Jurkat, Clone E6-1 (cell line): ENCODE measurements at places on chromosomes 3 and 15.

GRCh38 chr15:51377038-51377786 is 35.8 kb downstream of the GLDN start:
- no peak for DNase-seq

GRCh38 chr3:20023623-20024405 is 11.8 kb upstream of the PP2D1 start:
- DNase-seq, result no peak

DNA sequence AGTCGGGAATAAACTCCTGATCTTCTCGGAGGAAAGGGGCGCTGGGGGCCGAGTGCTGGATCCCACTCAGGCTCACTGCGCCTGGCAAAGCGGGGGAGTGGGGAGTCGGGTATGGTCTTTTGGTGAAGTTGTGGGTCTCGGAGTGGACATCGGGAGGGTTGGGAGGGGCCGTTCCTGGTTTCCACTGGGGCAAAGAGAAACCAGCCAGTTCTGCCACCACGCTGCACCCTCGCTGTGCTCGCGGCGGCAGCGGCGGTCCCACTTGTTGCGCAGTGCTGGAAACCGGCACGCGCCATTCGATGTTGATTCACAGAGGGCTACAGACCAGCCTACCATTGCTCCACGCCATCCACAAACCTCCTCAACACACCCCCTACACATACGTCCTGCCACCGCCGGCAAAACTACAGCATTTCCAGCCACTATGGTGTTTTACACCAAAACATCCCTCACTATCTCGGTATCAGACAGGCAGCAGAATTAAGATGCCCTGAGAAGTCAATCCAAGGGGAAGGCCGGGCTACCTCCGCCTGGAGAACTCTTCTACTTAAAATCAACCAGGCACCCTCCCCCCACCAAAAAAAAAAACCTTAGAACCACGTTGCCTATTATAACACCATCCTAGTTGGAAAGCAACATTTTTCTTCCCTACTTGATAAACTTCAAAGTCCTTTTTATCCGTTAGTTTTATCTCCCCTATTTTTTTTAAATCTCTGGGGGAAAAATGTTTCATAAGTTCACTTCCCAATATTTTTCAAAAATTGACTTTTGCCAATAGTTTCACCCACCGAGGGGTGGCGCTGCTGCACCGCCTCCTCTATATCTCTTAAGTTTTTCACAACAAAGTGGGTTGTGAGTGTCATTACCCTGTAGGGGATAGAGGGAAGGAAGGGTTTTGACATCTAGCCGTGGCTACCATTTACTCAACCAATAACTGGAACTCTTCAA is 3.6 kb downstream of the BCL6 start:
- peak; percentile 71 for DNase-seq

DNA sequence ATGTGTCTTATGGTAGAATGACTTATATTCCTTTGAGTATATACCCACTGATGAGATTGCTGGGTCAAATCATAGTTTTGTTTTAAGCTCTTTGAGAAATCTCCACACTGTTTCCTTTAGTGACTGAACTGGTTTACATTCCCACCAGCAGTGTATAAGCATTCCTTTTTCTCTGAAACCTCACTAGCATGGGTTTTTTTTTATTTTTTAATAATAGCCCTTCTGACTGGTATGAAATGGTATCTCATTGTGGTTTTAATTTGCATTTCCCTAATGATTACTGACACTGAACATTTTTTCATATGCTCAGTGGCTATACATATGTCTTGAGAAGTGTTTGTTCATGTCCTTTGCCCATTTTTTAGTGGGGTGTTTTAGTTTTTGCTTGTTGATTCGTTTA is 494.3 kb downstream of the SQOR start:
- no peak for DNase-seq

DNA sequence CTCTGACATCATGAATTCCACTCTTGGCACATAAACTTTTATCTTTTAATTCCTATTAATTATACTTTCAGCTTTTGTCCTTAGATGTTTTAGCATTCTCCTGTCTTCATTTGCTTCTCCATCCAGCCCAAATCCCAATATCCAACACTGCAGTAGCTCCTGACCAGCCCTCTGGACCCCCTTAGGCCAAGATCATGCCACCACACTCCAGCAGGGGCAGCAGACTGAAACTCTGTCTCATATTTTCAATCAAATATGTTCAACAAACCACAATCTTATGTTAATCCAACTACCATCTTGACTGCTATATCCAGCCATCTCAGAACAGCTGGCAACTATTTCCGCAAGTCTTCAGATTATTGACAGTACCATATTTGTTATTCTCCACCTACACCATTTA is 315.8 kb upstream of the ROBO2 start:
- no peak for DNase-seq

DNA sequence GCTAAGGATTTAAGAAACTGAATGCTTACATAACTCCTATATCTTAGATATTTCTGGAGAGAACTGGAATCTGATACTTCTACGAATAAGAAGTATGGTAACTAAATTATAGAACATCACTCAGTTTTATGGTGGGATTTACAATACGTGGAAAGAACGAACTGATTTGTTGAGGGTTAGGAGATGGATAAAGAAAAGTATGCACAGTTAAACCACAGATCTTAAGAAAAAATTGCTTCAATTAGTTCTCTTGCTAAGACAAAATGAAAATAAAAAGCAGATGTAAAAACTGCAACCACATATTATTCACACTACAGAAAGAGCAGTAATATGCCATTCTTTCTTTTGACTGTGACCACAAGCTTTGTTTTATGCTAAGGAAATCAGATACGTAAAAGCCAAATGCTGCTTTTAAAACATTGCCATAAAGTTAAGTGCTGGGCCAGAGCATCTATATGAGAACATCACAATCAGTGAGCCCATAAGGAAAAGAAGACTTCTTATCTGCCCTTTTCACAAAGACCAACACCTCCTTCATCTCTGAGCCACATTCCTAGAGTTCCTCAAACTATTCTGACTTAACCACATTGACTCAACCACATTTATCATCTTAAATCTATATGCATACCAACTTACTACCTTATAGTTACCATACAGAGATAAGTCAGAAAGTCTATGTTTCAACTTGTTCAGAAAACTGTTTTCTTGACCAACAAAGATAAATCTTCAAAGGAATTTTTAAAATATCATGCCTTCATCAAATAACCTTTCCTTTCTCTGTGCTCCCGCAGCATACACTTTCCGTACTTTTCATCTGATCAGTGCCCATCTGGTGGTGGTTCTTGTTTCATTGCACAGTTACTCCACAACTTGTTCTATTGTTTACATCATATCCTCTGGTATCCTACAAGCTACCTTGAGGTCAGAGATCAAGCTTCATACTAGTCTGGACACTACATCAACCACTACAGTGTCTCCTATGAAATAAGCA is 61.7 kb downstream of the FSIP1 start:
- DNase-seq, result peak; percentile 99
